Suprapubic skin (tissue), 4 donors: ENCODE measurements at places on chromosomes 3 and 15. TPM values are rescaled to one million over a fixed set of nuclear protein-coding genes. Genes with fewer than 3 reads are reported as not detected.

- DNase-seq, result no peak
These were observed 1.6 kb downstream of the C3orf38 start for GRCh38 chr3:88151358-88151757.

DNA sequence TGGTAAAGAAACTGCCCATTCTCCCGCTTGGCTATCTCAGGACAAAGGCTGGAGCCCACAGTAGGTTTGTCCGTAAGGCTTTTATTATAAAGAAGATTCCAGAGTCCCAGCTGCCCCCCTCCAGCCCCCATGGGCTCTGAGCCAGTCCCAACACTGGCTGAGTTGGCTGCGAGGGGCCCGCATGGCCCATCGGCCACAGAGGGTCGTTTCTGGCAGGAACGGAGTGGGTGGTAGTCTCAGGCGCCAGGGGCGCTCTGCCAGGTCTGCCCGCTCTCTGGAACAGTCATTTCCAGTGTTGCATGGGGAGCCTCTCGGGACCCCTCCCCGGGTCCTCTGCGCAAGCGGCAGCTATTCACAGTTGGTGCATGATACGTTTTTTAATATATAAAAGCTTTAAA lies 12.2 kb downstream of the H1-8 start:
- no peak for DNase-seq

- DNase-seq, result no peak
These were observed 11.7 kb downstream of the RAD54L2 start for GRCh38 chr3:51550080-51550819.

- DNase-seq, result no peak
These were observed 59.2 kb downstream of the EPHB1 start for GRCh38 chr3:134854254-134854653.

GRCh38 chr15:71154607-71155200 lies 39.4 kb downstream of the THSD4 start:
- no peak for DNase-seq

- DNase-seq, result no peak
These were observed 34.5 kb upstream of the TM2D3 start for GRCh38 chr15:101686718-101687117.

DNA sequence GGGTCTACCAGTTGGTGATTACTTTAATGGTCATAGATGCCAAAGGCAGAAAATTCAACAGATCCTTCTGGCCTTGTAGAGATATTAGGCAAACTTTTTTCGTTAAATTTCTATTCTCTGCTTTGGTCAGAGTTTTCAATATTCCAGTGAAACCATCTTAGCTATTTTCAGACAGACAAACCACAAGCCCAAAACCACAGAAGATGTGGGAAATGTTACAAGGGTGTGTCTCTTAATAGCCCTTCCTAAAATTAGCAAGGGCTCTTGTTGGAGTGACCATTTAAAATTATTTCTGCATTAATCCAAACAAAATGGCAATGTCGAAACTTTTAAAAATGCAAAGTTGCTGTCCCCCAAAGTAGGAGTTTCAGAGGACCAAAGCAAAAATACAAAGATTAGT lies 102.8 kb downstream of the ARRDC4 start:
- DNase-seq, result no peak

GRCh38 chr15:46344115-46344724 lies 709.4 kb downstream of the SQOR start:
- no peak for DNase-seq

DNA sequence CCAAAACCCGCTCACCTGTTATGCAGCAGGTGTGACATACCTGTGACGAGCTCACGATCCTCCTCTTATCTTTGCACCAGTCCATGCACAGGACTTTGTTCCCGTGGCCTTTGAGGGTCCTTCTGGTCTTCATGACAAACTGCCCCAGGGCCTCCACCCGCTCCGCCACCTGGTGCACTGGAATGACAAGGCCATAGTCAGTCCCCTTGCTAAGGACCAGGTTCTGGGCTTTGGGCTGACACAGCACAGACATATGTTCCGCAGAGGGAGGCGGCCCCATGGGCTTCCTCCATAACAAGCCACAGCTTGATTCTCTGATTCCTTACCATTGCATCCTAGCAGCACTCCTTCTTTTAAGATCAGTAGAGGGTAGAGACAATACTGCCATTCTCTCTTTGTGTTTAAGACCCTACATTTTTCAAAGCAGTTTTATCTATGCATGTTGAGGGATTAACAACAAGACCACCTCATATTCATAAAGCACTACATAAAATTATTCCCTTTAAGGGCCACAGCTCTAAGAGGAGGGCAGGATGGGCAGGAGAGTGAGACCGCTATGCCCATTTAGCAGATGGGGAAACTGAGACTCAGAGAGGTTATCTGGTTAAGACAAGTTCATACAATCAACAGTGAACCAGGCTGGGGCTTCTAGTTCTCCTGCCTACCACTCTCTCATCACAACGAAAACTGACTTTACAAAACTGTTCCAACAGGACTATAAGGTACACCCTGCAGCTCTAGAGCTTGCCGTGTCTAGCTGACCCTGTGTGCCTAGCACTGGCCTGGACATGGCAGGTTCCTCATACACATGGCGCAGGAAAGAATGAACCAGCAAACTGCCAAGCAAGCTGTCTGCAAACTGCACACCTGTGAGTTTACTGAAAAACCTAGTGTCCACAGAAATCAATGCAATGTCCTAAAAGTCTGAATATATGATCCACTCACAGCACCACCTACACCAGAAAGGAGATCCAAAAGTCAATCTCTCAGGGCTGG lies 37.0 kb downstream of the GNB5 start:
- DNase-seq, result no peak

- peak; percentile 76 for DNase-seq
These were observed 19.9 kb downstream of the NDUFB4 start for GRCh38 chr3:120615847-120616609.

GRCh38 chr3:117898722-117899522 lies 1135.7 kb downstream of the IGSF11 start:
- no peak for DNase-seq

DNA sequence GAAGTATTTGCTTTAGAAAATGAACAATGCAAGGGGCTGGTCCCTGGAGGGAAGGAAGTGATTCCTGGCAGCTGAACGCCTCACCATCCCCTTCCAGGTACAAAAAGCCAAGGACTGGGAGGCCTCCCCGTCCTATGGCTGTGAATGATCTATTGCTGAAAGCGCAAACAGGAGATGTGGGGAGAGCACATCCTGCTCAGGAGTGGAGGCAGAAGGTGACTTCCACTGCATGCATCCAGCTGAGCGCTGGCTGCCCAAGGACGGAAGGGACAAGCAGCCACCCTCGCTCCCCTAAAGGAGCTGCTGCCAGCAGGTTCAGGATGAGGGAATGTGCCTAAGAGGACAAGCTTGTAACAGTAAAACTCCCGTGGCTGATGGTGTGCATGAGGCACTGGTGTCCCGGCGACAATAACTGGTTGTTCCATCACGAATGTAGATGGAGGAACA lies 41.4 kb downstream of the ABTB1 start:
- DNase-seq, result no peak

GRCh38 chr3:119976214-119976613 lies 118.0 kb downstream of the GSK3B start:
- no peak for DNase-seq

GRCh38 chr3:16961621-16962205 lies 77.0 kb downstream of the PLCL2 start:
- DNase-seq, result no peak

DNA sequence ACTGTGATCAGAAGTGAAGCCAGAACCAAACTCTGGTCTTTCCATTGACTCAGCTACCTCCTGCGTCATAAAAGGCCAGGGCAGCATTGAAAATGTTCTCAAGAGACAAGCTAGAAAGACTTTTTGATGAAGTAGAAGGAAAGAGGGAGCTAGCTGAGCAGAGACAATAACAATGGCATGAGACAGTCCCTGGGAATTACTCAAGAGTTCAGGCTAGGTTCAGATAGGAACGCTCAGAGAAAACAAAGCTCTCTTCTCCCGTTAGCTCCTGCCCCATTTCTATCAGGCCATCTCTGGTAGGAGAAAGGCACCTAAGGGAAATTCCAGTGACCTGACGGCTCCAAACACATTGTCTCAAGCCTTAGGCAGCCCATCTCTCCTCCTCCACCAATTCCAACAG lies 7.0 kb upstream of the OXTR start:
- DNase-seq, result no peak

The COLQ gene
- 0.52 TPM for total RNA-seq

The ATG7 gene
- total RNA-seq, result 49.4 TPM

The SCN11A gene
- 0.11 TPM for total RNA-seq

The CD96 gene
- 0.55 TPM for total RNA-seq

The IL20RB gene
- total RNA-seq, result 271 TPM

The KCNMB2 gene
- 0.42 TPM for total RNA-seq

The CPNE9 gene
- 0.86 TPM for total RNA-seq

The ZBED2 gene
- not detected for total RNA-seq

The NXPE3 gene
- total RNA-seq, result 3.9 TPM

The FETUB gene
- total RNA-seq, result 14.4 TPM
